ENCODE measurements at places on chromosomes 7 and 10.

- DNase-seq = peak; percentile 46
Observed at GRCh38 chr10:28722065-28722803, 44.9 kb downstream of the BAMBI start.

GRCh38 chr10:13668126-13668525, 81.4 kb downstream of the PRPF18 start:
- no peak for DNase-seq

- DNase-seq = peak; percentile 58
Observed at GRCh38 chr7:71613313-71613712, 481.4 kb downstream of the GALNT17 start.

DNA sequence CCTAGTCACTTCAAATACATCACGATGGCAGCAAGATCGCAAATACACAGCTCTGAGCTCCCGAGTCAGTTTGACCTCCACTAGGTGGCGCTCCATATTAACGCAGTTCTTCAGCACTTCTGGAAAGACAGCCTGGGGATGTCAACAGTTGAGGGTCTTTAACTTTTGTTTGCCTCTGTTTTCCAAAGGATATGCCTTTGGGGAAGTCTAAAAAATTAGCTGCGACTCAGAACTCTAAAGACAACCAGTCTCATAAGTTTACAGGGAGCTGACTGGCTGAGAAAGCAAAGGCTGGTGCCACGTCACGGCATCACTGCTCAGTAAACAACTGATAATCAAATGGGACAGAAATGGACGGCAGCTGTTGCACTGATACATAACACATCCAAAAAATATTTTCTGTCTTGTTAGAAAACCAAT, 458.8 kb downstream of the SORCS1 start:
- peak; percentile 74 for DNase-seq

DNA sequence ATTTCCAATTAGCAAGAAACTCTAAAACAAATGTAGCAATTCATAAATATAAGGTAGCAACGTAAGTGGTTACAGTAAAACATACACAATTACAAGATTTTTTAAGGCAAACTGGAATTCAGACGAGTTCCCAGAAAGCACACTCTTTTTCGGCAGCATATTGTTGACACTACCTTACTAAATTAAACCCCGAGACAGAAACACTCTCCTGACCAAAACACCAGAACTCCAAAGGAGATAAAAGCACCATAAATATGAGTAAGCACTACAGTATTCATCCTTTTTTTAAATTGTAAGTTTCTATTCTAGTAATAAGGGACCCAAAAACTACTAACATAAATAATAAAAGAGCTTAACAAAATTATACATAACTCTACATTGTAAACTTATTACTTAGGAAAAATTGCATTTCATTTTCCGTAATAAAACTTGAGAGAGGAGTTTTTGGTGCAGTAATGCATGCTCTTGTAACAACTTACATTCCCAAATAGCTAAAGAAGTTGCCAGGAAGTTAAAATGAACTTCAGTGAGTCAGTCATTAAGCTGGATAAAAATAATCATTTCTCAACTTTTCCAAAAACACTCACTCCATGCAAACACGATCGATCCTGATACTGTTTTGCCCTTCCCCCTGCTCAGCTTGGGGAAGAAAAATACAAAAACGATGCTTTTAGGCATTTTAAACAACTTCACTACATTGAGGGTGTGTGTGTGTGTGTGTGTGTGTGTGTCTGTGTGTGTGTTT, 2.0 kb downstream of the PIP4K2A start:
- no peak for DNase-seq

- peak; percentile 23 for DNase-seq
Observed at GRCh38 chr10:12348294-12348869, 965 bp upstream of the CAMK1D start.

GRCh38 chr10:1058017-1058416, 1.8 kb downstream of the WDR37 start:
- DNase-seq = no peak

All from ELF-1 (cell line).